ENCODE measurements at places on chromosomes 5 and 9.

DNA sequence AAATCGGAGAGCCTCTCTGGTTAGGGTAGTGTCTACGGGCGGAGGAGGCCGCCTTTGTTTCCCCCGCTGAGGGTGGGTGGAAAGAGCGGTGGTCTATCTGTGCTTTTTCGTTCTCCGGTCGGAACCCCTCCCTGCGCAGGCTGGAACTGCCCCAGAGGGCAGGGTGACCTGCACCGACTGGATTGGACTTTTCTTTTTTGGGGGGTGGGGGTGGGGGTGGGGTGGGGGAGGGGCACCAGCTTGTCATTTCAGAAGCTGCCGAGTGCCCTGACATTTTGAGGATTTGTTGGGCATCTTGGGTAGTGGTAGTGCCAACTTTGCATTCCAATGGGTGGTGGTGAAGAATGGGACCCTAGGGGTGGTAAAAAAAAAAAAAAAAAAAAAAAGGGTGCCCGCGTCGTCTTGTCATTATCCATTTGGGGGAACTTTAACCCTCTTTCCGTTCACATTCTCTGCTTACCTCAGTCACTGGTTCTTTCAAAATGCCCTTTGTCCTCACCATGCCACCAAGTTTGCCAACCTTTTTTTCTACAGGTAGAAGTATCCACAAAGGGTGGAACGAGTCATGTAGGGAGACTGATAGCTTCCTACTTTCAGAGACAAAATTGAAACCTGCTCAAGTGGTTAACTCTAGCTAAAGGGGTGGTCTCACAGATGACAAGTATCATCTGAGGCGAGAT, 1.3 kb downstream of the UBE2R2 start:
- no peak for DNase-seq

DNA sequence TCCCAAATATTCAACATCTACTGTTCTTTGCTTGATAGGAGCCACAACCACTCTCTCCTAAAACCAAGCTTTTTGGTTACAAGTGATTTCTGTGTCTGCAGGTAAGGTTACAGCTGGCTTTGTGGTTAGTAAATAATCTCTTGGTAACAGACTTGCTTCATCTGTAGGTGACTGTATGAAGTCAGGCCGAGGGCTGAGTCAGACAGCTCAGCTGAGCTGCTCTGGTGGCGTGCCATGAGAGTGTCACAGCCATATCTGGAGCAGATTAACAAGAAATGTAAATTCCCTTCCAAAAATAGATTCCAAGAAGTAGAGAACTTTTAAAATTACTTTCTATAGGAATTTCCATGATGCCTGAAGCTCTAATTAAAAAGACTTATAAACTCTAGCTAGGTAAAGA, 23.7 kb upstream of the TAS2R1 start:
- no peak for DNase-seq

DNA sequence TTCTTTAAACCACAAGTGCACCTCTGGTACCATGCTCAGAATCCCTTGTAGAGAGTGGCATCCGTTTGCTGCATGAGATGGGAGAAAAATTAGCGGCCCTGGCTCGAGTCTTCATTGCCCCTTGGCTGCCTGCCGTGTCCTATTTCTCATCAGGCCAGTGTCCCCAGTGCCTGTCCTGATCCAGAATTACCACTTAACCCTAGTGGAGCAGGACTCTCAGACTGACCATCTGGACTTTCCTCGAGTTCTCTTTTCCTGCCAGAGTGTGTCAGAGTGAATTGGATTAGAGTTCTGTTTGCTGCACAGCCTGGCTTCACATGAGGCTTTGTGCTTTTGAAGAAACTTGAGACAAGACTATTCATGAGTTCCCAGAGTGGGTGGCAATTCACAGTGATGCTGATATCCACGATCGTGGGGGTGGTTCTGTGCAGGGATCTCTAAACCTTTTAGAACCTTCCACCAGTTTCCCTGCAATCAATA, 92.6 kb downstream of the C9orf152 start:
- DNase-seq: no peak

DNA sequence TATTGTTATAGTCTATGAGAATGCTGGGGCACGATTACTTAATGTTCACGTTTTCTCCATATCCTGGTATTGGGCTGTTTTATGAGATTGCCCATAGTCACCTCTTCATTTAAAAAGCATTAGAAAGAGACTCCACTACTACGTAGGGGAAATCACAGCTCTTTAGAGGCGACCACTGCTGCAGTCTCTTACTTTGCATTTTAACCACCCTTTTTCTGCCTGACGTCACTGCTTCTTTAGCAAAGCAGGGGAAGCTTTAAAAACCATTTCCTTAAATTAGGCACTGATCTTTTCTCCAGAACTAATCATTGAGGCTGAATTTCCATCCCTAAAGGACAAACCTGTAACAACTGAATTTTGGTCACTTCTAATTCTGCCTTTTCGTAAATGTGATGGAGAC, 38.9 kb downstream of the ZNF608 start:
- no peak for DNase-seq

DNA sequence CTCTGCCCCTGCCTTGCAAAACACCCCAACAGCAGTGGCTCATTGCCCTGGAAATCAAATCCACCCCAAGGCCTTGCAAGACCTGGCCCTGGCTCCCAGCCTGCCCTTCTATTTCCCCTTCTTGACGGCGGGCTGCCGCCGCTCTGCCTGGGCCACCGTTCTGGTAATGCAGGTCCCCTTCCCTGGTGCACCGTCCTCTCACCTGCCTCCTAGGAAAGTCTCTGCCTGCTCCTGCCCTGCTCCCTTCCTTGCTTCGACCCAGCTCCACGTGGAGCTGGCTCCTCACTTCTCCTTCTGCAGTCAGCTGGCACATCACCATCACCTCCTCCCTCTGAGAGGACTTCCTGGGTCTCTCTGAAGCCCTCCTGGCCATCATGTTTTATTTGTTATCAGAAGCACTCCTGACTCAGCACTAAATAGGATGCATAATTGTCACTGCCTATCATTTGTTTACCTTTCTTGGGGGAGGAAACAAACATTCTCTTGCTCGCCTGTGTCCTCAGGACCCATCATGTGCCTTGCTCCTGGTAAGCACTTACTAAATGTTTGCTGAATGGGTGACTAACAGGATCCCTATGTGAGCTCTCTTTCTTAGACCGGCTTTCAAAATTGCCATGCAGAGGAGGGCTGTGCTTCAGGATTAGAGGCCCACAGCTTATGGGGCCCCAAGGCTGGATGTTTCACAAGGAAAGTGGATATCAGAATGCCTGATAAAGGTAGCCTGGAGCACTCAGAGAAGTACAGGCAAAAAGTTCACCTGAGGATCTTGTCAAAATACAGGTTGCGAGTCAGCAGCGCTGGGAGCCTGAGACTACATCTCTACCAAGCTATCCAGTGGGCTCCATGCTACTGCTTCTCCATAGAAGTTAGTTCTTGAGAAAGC, 19.6 kb upstream of the C5orf47 start:
- no peak for DNase-seq

- no peak for DNase-seq
Measured at GRCh38 chr5:125134216-125135081, 388.0 kb upstream of the ZNF608 start.

DNA sequence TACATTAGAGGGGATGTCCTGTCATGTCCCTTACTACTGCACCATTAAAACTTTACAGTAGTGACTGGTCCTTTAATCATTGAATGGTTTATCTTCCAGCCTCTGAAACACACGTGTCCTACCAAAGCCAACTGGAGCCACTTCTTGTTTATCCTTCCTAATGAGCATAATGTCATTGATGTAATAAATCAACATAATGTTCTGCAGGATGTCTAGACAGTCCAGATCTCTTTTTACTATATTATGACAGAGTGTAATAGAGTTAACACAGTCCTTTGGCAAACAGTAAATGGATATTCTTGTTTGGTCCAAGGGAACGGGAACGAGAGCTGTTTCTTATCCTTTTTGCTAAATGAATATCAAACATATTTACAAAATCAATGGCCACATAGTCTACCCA, 88.1 kb upstream of the PTPRD start:
- DNase-seq: no peak

Measured in T follicular helper cell (primary cell).